ENCODE measurements at places on chromosomes 1 and 21. TPM values are rescaled to one million over a fixed set of nuclear protein-coding genes. Genes with fewer than 3 reads are reported as not detected.

Gene C4BPB
- total RNA-seq = 0.90 TPM

Gene LRRN2
- total RNA-seq = 16.1 TPM

Gene C1QB
- 374 TPM for total RNA-seq

Gene CLEC20A
- not detected for total RNA-seq

Gene LYST
- total RNA-seq = 62.6 TPM

Gene NBPF4
- not detected for total RNA-seq

Gene BEND5
- total RNA-seq = 1.5 TPM

Gene DRAM2
- 41.3 TPM for total RNA-seq

Gene HSD17B7
- total RNA-seq = 22.6 TPM

Gene CTTNBP2NL
- total RNA-seq = 18.8 TPM

Gene CELA3A
- total RNA-seq = 4.0 TPM

Gene UBASH3A
- total RNA-seq = 5.9 TPM

Data from tibial nerve (tissue), 4 donors.